ENCODE measurements at places on chromosomes 7 and 10.
A peak's percentile ranks its signal among the peaks of the same experiment; 100 is the strongest.

DNA sequence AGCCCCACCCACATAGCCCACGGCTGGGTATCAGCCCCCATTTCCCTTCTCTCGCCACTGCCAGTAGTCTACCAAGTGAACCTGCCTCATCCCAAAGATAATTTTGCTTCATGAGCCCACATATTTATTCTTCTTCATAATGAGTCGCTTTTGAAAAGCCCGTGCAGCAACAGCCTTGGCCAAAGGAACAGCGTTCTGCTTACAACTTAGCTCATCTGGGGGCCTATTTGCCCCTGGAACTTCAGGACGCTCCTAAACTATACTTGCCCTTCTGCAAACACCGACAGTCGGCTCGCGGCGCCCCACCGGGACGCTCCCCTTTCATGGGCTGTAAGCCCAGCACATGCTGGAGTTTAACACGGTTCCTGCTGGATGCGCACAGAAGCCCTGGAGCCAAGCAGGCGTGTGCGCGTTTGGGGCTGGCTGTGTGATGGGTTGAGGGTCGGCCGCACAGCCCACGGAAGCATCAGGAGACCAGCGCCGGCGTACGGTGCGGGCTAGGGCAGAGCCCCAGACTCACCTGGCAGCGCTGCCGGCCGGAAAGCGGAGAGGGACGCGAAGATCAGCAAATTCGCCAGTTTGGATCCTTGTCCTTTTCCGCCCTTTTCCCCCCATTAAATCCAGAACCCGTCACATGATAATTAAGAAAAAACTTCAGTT lies 370 bp downstream of the TMEM60 start:
- no peak for DNase-seq

- DNase-seq, result no peak
Measured at GRCh38 chr10:62831346-62831745, 15.2 kb upstream of the EGR2 start.

DNA sequence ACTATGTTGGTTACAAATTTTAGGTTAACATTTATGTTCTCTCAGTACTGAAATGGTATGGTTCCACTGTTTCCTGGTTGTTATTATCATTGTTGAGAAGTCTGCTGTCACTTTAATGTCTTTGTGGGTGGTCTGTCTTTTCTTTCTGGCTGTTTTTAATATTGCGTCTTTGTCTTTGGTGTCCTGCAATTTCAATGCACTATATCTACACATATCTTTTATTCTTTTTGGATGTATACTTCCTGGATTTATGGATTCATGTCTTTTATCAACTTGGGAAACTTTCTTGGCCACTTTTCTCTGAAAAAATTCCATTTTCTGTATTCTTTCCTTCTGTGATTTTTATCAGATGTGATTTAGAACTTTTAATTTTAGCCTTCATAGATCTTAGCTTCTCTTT lies 250.2 kb downstream of the BUB3 start:
- DNase-seq, result no peak

- no peak for DNase-seq
Measured at GRCh38 chr7:140045697-140046096, 17.1 kb downstream of the PARP12 start.

GRCh38 chr7:64555046-64555445 lies 7.8 kb downstream of the ZNF680 start:
- DNase-seq, result no peak

- no peak for DNase-seq
Measured at GRCh38 chr7:53800746-53801145, 741.4 kb upstream of the VSTM2A start.

DNA sequence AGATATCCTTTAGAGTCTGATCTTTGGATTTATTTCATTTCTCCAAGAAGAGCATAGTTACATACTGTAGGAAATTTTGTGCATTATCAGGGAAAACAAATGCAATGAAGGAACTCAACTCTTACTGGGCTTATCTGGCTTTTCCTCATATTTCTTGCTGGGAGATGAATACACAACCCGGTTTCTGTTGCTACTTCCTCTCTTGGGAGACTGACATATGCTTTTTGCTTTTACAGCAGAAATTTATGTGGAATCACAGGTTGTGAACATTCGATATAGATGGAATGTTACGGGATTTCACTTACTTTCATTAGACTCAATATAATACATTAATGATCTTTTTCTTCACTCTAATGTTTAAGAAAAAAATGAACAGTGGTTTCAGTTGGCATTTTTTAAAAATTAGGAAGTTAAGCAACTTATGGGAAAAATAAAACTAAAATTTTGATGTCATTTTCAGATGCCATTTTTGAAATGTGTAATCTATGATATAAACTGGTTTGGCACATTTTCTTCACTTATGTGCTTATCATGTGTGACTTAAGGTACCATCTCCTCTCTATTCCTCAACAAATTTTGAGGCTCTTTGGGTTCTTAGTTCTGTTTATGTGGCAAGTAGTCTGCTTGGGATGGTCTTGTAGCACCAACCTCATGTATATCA lies 7.1 kb downstream of the SND1 start:
- DNase-seq, result no peak

GRCh38 chr7:82507976-82508677 lies 64.5 kb upstream of the CACNA2D1 start:
- no peak for DNase-seq

DNA sequence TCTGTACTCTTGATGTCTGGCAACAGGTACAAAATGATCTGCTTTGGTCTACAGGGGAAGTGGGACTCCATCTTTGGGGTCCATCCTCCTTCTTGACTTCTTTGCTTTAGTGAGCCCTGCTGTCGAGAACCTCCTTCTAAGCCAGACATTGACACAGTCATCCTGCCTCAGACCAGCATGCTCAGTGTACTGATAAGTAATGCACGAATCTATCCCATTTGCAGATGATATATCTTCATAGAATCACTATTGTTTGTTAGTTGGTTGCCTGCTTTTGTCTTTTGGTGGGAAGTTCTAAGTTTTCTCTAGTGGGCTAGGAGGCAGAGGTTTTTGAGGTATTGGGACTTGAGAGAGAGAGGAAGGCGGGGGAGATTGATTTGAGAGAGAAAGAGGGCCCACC lies 8.9 kb downstream of the H2BK1 start:
- no peak for DNase-seq

GRCh38 chr7:131683536-131684125 lies 127.2 kb upstream of the PODXL start:
- DNase-seq, result no peak

DNA sequence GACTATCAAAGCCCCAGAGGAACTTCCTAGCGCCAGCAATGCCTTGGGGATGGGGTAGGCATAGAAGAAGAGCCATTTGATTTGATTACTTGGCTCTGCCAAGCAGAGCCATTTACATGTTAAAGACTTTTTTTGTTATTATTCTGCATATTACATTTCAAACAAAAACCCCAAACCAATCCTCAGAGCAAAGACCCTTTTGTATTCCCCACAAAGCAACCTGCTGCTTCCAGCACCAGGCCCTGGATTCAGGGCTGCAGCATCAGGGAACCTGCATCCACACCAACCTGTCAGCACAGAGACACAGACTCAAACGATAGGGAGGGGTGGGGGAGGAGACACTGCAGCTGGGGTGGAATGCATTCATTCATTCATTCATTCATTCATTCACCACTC lies 73.2 kb downstream of the GRID1 start:
- no peak for DNase-seq

DNA sequence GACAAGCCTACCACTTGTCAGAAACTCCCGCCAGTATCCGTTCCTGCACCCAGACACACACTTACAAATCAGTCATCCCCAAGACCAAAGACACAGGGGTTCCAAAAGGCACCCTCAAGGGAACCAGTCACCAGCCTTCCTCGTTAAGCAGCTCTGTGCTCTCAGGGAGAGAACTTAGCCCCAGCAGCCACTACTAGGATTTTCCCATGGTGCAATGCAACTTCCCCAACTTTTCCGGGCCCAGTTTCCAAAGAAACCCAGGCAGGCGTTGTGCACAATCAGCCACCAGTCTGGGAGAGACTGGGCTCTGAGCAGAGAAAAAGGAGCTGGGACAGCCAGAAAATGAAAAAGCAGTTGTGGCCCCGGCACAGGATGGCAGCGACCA lies 1.2 kb downstream of the DLG5 start:
- DNase-seq, result peak; percentile 33

GRCh38 chr7:123660514-123661354 lies 5.1 kb downstream of the LMOD2 start:
- DNase-seq, result no peak

- no peak for DNase-seq
Measured at GRCh38 chr10:126479280-126479895, 91.1 kb upstream of the ADAM12 start.

GRCh38 chr7:50145801-50146338 lies 52.8 kb upstream of the ZPBP start:
- DNase-seq, result no peak

- DNase-seq, result no peak
Measured at GRCh38 chr10:48609441-48609840, 4.6 kb upstream of the ARHGAP22 start.

- DNase-seq, result no peak
Measured at GRCh38 chr7:141511676-141512396, 39.4 kb upstream of the AGK start.

DNA sequence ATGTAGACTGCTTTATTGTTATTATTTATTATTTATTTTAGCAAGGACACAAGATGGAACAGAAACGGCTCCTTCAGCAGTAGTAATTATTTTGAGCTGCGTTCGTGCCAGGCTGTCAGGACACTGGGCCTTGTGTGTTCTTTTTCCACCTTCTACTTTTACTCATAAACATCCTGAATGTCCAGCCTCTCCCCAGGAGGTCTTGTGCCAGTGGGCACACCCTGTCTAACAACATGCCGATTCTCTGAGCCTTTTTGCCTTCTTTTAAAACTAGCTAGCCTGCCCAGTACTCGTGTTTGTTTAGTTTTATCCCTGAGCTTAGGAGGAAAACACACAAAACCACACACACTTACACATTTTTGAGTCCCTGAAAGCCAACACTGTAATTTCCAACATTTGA lies 1.2 kb downstream of the SCIN start:
- no peak for DNase-seq

- DNase-seq, result peak; percentile 66
Measured at GRCh38 chr10:3197348-3198003, 24.9 kb upstream of the PITRM1 start.

DNA sequence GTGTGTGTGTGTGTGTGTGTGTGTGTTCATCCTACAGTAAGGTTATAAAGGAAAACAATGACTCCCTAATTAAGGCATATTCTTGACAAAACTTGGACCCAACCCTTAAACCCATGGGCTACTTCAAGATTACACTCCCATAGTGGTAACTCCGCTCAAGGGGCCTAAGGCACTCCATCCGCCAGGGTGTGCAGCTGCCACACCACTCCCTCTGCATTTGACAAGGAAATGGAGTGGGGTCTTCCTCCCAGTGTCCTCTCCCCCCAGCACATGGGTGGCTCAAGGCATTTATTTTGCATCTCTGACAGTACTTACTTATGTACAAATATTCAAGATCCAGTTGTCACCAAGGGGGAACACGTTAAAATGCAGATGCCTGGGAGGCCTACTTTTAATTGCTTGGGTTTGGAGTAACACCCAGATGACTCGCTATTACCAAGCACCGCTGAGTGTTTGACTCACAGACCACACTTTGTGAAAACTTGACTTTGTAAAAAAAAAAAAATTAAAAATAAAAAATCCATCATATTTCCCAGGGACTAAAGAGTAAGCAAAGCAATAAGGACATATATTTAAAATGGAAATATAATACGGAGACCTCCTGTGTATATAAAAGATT lies 53.0 kb upstream of the AGR3 start:
- DNase-seq, result no peak

GRCh38 chr10:70648427-70648826 lies 23.9 kb upstream of the ADAMTS14 start:
- DNase-seq, result no peak

GRCh38 chr7:8747338-8747737 lies 313.9 kb downstream of the NXPH1 start:
- no peak for DNase-seq

DNA sequence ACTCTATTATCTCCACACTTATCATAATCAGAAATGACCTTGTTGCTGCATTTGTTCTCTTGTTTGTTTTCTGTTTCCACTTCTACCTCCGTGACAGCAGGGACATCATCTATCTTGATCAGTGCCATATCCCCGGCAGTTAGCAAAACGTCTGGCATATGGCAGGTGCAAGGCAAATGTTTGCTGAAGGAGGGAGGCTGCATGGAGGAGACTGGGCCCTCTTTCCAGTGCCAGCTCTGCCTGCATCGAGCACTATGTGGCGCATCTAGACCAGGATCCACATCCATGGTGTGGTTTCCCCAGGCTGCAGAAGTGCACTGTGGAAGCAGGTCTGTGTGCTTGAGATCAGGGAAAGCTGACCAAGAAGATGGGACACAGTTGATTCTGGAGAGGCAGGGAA lies 181.2 kb downstream of the KCNMA1 start:
- DNase-seq, result no peak

Measured in fibroblast of gingiva (primary cell).